ENCODE measurements at places on chromosomes 11 and 22. TPM values are rescaled to one million over a fixed set of nuclear protein-coding genes. Genes with fewer than 3 reads are reported as not detected.

Gene IPO7
- 186 TPM for total RNA-seq

Gene CCDC82
- 21.7 TPM for total RNA-seq

Gene TNNI2
- total RNA-seq, result not detected

Gene B4GALNT4
- 8.0 TPM for total RNA-seq

Gene TPBGL
- total RNA-seq, result 0.05 TPM

Gene MS4A15
- not detected for total RNA-seq

Gene CCDC89
- total RNA-seq, result 2.5 TPM

Gene MTA2
- 92.3 TPM for total RNA-seq

Gene OR4P4
- total RNA-seq, result not detected

Gene CELSR1
- total RNA-seq, result 7.3 TPM

Gene ATXN10
- total RNA-seq, result 221 TPM

Gene OR5B21
- not detected for total RNA-seq

Gene LZTR1
- 67.1 TPM for total RNA-seq
